ENCODE measurements at places on chromosomes 16 and 17.
A peak's percentile ranks its signal among the peaks of the same experiment; 100 is the strongest.

- DNase-seq: no peak
These were observed 1.2 kb upstream of the KRT17 start for GRCh38 chr17:41625602-41626001.

DNA sequence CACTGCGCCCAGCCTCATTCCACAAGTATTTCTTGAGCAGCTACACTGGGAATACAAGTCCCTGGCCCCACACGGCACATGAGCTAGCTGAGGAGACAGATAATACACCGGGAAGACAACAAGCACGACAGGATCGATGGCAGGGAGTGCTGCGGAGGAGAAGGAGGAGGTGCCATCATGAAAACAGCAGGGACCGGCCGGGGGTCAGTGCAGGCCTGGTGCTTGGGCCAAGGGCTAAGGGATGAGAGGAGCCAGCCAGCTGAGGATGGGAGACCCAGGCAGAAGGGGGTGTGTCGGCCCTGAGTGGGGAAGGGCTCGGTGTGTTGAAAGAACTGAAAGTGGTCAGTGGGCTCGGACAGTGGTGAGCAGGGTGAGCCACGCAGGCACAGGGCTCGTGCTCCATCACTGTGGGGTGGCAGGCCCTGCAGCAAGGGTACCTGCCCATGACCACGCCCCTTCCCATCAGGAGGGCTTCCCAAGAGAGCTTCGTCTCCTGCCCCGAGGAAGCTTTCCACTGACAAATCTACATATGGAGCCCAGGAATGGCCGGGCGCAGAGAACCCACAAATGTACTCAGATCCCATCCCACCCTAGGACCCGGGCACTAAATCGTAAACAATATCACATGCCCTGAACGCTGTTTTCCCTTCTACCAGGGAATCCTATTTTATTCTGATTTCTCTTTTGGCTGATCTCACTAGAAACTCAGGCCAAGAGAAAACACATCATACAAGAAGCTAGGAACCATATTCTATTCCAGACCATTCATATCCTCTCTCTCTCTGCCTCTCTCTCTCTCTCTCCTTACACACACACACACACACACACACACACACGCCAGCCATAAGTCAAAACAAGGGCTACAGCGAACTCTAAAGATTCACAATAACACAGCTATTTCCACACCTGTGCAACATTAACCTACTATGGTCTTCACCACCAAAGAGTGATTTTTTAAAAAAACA is 50.7 kb upstream of the TNRC6C start:
- no peak for DNase-seq

DNA sequence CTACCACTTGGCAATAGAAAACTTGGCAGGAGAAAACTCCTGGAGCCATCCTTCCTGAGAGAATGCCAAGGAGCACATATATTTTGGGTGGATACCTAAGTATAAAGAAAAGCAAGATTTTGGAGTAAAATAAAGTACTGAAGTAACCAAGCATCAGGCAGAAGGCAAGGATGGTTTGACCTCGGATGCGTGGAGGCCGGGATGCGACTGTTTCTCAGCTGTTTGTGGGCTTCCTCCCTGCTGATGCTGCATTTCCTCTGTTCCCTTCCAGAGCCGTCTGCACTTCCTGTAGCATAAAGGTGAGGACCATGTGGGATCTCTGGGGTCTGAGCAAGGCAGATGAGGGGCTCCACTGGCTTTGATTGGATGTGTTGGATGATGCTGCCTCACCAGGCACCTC is 5.5 kb upstream of the TCF25 start:
- no peak for DNase-seq

DNA sequence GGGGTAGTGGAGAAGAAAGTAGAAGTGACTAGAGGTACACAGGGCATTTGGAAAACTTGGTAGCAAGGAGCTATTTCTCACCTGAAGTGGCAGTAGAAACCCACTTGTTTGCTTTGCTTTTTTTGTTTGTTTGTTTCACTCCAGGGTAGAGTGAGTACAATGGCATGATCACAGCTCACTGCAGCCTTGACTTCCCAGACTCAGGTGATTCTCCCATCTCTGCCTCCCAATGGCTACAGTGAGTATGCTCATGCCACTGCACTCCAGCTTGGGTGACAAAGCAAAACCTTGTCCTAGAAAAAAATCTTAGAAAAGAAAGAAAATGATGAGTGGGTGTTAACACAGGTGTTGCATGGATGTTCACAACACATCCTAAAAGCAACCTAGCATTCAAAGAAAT is 40.4 kb downstream of the SCNN1G start:
- DNase-seq: no peak

DNA sequence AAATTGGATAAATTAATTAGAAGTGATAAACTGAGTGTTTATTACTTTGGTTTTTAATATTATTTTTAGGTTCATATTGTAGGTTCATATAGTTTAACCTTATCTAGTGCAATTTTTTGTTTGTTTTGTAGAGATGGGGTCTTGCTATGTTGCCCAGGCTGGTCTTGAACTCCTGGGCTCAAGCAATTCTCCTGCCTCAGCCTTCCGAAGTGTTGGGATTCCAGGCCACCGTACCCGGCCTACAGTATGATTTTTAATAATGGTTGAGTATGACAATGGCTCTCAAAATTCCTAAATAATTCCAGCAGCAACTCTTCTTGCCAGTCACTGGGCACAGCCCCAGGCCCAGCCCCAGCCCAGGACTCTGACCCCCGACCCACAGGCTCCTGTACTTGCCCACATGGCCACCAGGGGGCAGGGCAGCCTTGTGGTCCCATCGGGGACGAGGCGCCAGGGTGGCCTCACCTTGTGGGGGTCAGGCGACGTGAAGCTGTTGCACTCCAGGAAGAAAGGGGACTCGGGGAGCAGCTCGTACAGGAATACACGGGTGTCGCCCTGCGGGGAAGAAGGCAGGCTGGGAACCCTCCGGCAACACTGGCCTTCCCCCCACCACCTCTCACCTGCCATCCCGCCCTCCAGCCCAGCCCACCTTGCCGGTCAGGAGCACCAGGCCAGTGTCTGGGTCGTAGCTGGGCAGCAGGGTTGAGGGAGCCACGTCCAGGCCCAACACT is 7.9 kb upstream of the PAM16 start:
- no peak for DNase-seq

DNA sequence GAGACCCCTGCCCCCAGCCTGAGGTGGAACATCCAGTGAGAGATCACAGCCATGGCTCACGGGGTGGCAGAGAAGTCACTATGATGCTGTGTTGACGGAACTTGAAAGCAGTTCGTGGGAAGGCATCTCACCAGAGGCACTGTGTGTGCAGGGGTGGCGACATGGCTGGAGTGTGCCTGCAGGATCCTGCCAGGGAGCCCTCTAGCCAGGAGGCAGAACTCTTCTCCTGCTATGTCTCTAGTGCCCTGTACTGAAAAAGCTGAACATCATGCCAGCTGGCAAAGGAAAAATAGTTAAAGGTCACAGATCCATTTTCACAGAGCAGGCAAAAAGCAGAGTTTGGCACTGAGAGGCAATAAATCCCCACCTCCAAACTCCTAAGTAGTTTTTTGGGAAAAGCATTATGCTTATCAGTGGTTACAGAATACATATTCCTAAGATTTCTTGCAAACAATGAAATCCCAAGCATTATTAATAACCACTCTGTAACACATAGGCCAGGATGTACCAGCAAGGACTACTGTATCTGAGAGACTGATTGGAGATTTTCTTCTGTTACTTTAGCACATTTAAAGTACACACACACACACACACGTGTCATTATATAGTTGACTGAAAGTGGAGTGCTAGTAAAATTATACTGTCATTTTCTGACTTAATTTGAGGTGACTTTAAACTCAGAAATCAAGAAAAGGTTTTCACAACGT is 36.8 kb downstream of the TNRC6C start:
- peak; percentile 33 for DNase-seq

GRCh38 chr17:68310152-68310551 is 18.9 kb downstream of the ARSG start:
- no peak for DNase-seq
